ENCODE measurements at places on chromosomes 1 and 21.

- no peak for DNase-seq
Measured at GRCh38 chr21:31844206-31844605, 28.6 kb upstream of the HUNK start.

- no peak for DNase-seq
Measured at GRCh38 chr1:22876359-22877111, 96.1 kb downstream of the LACTBL1 start.

- peak; percentile 91 for DNase-seq
Measured at GRCh38 chr1:115545791-115546733, 95.7 kb upstream of the VANGL1 start.

GRCh38 chr1:111928531-111928930, 60.9 kb downstream of the KCND3 start:
- DNase-seq = no peak

- no peak for DNase-seq
Measured at GRCh38 chr1:73744985-73745384, 453.0 kb downstream of the LRRIQ3 start.

- DNase-seq = peak; percentile 17
Measured at GRCh38 chr1:34879230-34879629, 19.7 kb upstream of the SMIM12 start.

- DNase-seq = no peak
Measured at GRCh38 chr1:70899735-70900134, 147.9 kb downstream of the PTGER3 start.

- DNase-seq = no peak
Measured at GRCh38 chr1:217747156-217747769, 116.1 kb downstream of the SPATA17 start.

GRCh38 chr1:232123775-232124659, 497.4 kb downstream of the DISC1 start:
- DNase-seq = no peak

- DNase-seq = no peak
Measured at GRCh38 chr1:85581802-85582686, 1.5 kb downstream of the CCN1 start.

- no peak for DNase-seq
Measured at GRCh38 chr1:31843506-31843905, 27.7 kb upstream of the SPOCD1 start.

DNA sequence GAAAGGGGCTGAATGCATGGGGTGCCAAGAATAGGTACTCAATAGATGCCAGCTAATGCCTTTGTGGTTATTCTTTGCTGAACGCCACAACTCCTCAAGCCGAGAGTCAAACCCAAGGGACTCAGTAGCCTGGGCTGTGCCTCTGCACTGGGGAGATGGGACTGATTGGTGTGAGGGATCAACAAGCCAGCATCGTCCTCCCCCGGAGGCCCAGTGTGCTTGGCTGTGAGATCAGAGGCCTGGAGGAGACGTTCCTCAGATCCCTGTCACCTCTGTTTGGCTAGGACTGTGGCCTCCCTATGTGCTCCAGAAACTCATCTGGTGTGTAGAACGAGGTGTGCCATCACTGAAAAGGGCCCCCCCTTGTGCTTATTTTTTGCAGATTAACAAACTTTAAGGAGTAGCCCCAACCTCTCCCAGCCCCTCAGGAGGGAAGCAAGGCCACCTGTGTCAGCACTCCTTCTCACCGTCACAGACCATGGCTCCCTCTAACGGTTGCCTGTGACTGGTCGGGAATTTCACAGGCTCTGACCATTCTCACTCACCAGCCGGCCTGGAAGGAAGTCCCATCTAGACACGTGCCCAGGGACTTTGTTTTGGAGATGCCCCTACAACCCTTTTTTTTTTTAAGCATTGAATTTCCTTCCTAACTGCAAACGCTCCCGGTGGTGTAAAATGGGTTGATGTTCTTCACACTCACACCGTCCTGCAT, 194.0 kb upstream of the VAMP3 start:
- no peak for DNase-seq

GRCh38 chr1:45583666-45584350, at the start of gene NASP:
Gene NASP (plus strand): TSS chr1:45584041. CDS start chr1:45584147, 106 bp downstream.
- DNase-seq = no peak

- DNase-seq = no peak
Measured at GRCh38 chr1:209651138-209651587, 1.1 kb downstream of the LAMB3 start.

DNA sequence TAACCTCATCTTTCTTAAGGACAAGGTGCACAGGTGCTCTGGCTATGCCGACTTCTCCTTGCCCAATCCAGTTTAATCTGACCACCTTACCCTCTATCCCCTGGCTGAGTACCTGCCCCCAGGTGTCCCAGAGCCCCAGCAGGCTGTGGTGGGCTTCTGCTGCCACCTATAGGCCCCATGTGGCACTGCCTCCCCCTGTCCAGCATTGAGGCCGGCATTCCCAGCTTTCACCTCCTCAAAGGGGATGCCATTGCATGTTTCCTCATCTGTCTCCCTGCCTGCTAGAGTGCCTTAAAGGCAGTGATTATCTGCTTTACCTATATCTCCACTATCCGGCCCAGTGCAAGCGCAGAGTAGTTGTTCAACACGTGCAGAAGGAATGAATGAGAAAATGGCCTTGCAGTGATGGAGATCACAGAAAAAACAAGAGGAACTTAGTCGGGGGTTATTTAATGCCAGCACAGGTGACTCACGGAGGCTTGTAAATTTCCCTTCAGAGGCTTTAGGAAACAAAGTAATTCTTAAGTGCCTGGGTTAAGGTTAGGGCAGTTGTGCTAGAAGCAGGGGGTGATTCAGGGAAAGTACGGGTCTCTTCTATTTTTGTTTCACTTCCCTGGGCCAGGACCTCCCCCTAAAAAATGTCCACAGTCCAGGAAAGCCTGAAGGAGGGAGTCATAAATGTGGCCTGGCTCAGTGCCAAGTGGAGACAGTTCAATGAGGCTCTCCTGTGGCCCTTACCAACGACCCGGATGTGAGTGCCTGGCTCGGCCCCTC, 131.8 kb upstream of the NGF start:
- peak; percentile 48 for DNase-seq

- no peak for DNase-seq
Measured at GRCh38 chr1:30320581-30320890, 402.8 kb downstream of the MATN1 start.

GRCh38 chr1:248098529-248098928, 3.5 kb downstream of the OR2L13 start:
- DNase-seq = no peak

- DNase-seq = no peak
Measured at GRCh38 chr21:24840287-24840686, 767.0 kb downstream of the MRPL39 start.

DNA sequence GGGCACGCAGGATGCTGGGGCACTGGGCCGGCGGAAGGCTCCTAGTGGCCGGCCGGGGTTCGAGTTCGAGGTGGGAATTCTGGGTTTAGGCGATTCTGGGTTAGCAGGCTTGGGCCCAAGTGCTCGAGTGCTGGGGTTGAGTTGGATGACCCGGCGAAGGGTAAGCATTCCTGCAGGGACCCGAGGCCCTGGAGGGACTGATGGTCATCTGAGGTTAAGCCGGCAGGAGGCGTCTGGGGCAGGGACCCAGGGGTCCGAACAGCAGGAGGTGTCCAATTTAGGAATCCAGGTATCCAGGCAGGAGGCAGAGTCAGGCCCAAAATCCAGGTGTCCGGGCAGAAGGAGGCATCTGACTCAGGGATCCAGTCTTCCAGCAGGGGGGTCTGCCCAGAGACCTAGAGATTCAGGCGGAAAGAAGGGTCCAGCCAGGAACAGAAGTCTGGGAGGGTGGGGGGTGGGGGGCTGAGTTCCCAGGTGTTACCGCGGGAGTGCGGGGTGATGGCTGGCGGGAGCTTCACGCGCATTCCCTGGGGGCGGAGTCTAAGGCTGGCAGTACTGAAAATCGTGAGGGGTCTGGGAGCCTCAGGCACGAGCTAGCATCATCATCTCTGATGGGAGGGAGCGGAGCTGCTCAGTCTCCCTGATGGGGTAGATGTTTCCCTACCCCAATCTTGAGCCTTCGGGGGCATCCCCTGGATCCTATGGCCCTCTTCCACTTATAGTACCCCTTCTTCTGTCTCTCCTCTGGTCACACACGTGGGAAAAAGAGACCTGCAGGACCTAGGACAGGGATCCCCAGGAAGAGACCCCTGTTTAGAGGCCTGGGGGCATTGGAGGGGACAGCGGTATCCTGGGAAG, 585 bp downstream of the GPR3 start:
- no peak for DNase-seq

DNA sequence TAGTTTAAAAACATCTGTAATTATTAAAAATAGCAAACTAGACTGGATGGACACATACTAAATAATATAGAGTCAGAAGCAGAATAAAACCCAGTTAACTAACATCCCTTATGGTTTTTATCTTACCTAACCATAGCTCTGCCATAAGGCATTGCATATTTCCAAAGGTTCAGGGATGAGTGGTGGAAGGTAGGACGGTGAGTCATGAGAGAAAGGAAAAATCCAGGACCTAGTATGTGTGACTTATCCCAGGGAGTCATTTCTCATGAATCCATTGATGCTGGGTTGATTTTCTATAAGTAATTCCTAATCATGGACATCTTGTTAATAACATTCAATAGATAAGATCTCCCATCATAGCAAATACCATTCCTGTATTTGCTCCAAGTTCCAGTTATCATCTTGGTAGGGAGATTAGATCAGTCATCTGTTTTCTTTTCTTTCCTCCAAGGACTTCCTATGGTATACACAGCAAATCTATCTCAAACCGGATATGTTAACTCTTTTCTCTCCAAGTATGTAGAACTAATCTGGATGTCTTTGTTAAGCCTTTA, 490.7 kb upstream of the B3GALT2 start:
- no peak for DNase-seq

DNA sequence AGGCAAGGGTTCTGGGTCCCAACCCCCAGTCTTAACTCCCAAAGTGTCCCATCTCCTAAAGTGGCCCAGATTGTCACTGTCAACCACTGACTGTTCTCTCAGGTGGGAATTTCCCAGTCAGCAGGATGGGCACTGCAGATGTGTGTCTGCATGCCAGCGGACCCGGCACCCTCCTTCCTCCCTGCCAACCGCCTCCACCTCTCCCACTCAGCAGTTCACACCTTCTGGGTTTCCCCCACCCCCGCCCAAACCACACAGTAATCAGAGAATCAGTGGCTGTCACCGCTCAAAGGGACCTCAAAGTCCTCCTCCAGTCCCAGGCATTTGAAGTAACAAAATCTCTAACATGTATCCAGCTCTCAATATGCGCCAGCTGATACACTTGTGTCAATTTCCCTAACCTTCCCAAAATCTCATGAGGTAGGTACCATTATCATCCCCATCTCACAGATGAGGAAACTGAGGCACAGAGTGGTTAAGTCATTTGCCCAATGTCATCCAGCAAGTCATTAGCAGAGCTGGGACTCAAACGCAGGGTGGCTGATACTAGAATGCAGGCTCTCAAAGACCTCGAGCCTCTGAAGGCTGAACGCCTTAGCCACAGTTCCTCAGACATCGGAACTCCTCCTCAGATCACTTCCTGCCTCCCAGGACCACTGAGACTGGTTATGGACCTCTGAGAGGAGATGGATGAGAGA, 4.8 kb downstream of the RUNX3 start:
- no peak for DNase-seq

DNA sequence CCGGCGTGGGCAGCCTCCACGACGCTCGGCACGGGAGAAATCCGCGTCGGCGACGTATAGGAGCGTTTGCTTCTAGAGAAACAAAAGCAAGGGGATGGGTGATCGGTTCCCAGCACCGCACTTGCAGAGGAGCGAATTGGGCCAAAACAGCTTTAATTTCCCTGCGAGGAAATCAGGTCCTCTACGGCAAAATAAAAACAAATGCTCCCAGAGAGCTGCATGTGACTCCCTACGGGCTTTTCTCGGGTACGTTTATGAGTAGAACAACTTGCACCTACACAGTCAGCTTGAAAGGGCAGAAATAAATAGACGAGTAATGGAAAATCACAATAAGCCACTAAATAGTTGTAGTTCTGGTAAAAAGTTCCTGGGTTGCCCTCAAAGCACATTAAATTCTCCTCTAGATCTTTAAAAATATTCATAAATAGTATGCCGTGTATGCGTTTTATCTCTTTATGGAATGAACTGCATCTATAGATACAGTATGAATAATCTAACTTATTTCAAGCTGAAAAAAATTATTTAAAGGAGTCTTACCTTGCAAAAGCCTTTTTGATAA, 1.2 kb downstream of the NHLH2 start:
- DNase-seq = no peak

DNA sequence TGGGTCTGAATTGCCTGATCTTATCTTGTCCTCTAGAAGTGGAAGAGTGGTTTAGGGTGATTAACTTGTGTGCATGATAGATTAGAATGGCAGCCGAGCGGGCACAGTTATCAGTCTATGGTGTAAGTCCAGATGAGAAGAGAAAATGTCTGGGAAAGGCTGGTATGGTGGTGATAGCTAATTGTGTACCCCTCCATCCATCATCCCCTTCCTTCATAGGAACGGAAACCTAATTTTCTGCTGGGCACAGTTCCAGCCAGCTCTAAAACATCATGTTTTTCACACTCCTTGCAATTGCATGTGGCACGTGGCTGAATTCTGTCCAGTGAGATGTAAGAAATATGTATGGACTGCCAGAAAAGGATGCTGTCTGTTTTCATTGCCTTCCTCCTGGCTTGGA, 40.9 kb upstream of the ZP4 start:
- DNase-seq = no peak

GRCh38 chr1:153795934-153796785, 21.0 kb downstream of the SLC27A3 start:
- no peak for DNase-seq

GRCh38 chr1:222224636-222225315, 323.1 kb downstream of the HHIPL2 start:
- no peak for DNase-seq

GRCh38 chr1:71303617-71304041, 222.8 kb upstream of the ZRANB2 start:
- no peak for DNase-seq

DNA sequence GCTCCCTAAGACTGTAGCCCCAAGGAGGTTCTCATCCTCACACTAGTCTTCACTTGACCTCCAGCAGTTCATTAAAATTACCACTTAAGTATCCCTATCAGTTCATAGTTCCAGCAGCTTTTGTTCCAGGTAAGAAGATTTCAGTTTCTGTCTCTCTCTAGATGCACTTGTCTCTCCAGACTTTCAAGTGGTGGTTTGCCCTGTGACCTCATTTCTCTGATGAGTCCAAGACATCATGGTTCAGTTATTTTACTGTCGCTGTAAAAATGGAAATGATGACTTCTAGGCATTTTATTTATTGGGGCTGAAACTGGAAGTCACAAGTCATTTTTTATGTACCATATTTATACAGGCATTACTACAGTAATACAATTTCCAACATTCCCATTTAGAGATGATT, 17.9 kb upstream of the RGS18 start:
- no peak for DNase-seq

DNA sequence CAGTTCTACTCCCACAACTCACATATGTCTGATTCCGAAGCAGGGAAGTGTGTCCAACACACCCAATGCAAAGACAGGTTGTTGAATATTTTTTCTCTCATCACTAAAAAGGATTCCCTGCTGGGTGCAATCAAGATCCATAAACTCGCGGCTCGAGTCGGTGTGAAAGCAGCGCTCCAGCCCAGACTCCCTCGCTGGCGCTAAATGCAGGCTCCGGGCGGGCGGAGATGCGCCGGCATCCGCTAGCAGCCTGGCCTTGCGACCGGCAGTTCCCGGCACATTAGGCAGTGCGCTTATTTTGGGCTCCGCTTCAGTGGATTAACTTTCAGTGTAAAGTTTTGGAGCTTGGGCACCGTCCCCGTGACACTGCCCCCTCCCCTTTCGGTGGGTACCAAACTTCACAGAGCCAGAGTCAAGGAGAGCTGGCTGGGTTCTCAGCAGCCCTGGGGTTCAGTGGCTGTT, 87.7 kb upstream of the POU3F1 start:
- DNase-seq = no peak
